ENCODE measurements at places on chromosomes 2 and 18.

- DNase-seq = no peak
Observed at GRCh38 chr2:233470011-233470687, 96.4 kb downstream of the USP40 start.

DNA sequence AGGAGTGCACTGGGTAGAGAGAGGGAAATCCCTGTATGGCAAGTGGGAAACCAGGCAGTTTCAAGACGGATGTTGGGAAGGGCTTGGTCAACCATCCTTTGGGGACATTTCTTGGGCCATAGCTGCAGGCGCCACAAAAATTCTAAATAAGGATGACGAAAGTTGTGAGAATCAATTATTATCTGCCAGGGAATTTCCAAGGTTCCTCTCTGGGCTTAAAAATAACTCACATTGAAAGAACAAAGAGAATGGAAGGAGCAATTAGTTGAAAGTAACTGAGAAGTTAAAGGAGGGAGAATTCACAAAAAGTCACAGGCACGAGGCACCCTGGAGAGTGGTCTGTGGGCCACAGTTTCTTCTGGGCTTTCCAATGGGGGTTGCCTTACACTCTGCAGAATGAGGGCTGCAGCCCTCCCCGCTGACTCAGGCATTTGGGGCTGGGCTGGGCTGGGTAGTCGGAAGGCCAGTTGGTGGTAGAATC lies 195.7 kb downstream of the SMAD7 start:
- DNase-seq = no peak

DNA sequence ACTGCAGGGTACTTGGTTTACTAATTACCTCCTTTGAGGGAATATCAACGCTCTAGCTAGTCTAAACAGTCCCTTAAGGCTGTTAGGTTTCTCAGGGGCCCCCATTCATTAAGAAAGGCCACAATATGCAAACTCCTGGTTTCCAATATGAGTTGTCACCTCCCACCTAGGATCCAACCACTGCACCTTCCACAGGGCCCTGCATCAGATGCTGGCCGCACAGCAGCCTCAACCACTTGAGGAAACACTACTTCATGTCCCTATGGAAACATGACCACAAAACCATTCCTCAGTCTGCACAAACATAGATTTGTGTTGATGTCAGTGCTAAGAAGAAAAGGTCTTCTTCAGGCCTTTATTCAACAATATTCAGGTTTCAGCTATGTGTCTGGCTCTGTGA lies 40.9 kb downstream of the STAT4 start:
- peak; percentile 73 for DNase-seq

DNA sequence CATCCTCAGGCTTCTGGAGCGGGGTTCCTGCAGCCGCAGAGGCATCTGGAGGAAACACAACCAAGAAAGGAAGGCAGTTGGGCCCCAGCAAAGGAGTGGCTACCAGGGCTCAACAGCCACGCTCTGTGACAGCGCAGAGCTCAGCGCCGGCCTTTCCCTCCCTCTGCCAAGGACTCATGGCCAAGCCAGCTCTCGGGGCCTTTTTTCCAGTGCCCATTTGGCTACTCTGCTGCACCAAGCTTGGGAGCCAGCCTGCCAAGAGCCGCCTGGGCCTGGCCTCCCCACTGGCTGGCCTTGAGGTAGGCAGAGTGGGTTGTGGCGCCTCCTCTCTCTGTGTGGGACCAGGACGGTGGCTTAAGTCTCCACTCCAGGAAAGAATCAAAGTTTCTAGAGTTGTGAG lies 7.2 kb upstream of the CCDC74A start:
- DNase-seq = no peak

GRCh38 chr2:225582355-225583116 lies 183.0 kb downstream of the NYAP2 start:
- no peak for DNase-seq

DNA sequence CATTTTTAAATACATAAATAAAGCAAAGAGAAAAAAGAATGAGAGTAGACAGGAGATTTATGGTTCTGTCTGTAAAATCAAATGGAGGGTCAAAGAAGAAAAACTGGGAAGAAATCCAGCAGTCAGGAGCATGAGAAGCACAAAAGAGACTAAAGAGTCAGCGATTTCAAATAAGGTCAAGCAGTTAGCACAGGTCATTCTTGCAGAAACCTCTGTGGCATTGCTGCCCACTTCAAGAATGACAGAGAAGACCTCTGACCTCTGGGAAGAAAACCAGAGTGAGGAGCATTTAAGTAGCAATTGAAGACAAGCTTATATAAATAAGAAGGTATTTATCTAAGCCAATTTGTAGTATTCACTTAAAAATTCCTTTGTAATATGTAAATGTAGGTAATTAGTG lies 172.0 kb upstream of the SPOPL start:
- DNase-seq = no peak

DNA sequence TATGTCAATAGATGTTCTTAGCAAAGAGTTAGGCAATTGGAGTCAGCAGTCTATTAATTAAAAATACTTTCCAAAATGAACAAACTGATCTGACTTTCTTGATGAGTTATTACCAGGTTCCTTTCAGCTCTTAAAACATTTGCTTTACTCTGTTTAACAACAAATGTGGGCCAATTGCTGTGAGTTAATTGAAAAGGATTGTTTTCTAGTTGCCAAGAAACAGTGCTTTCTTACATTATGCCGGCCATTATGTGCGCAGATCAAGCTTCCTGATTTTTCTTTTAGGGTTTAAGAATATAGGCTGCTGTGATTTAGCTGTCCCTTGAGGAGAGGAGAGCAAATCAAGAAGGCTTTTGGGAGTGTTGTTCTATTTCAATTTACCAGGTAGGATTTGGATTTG lies 50.5 kb upstream of the ITPRID2 start:
- no peak for DNase-seq

DNA sequence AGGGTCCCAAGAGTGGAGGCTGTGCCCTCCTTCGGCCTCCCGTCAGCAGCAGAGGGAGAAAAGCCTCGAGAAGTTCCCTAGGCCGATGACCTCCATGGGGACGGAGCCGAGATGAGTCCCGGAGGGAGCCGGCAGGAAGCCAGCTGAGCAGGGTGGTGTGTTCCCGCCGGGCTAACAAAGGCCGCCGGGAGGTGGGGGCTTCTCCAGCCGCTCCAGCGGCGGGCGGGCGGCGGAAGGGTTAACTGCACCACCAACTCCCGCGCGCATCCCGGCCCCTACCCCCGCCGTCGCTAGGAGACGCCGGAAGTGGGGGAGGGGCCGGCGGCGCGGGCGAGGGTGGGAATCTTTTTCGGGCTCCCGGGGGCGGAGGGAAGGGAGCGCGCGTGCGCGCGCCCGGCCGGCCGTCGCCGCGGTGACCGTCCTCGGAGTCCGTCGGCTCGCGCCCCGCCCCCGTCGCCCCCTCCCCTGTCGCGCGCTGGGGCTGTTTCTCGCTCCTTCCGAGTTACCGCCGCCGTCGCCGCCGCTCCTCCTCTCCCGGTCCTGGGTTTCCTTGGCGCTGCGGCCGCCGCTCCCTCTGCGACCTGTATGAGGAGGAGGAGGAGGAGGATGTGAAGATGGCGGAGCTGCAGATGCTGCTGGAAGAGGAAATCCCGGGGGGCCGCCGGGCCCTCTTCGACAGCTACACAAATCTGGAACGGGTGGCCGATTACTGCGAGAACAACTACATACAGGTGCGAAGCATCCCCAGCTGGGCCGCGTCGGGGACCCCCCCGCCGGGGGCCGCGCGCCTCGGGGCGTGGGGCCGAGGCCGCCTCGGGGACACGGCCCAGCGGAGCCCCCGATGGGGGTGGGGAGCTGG lies at the start of gene ABI2:
TSS of gene ABI2 (plus strand) at position 494 of the 859 bp plus-strand sequence. CDS start at position 615, 121 bp downstream.
- DNase-seq = peak; percentile 58

GRCh38 chr2:224586127-224586695 lies 1.0 kb upstream of the CUL3 start:
- DNase-seq = no peak

DNA sequence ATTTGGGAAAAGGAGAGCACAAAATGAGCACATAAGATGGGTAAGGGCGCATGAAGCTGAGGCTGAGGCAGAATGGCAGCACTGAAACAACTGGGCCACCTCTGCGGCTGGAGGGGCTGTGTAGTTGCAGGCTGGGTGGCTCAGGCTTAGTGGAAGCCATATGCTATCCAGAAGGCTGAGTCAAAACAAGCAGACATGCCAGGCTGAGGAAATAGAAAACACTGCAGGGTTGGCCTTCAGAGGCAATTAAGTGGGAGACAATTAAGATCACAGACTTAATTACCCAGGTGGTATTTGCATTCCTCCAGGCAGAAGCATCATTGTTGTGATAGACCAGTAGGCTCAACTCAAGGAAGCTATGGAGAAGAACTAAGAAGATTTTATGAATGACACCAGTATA lies 11.4 kb upstream of the XPO1 start:
- no peak for DNase-seq
